ENCODE measurements at places on chromosomes 1 and 21.
A peak's percentile ranks its signal among the peaks of the same experiment; 100 is the strongest.

DNA sequence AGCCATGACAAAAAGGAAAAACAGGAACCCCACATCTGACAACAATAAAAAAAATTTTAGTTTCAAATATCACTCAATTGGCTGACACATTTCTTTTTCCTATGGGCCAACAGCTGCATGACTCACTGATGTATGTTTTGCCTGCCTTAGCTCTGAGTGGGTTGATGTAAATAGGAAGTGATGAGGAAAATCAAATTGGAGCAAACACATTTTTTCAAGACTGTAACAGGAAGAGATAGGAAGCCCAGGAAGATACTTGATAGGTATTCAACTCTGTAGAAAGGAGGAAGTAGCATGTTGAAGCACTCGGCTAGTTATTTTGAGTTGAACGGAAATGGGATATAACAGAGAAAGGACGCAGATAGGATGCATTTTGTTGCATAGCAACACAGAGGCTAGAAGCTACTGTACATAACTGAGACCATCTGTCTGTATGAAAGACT is 168.0 kb upstream of the NR5A2 start:
- DNase-seq: peak; percentile 94

GRCh38 chr1:78839704-78840277 is 166.7 kb downstream of the ADGRL4 start:
- peak; percentile 19 for DNase-seq

- no peak for DNase-seq
These were observed 4.4 kb upstream of the PHTF1 start for GRCh38 chr1:113763661-113764060.

GRCh38 chr21:44035244-44035643 is 23.1 kb downstream of the TRAPPC10 start:
- DNase-seq: no peak

GRCh38 chr1:181807251-181807650 is 254.3 kb downstream of the ZNF648 start:
- DNase-seq: no peak

- DNase-seq: peak; percentile 87
These were observed 9.6 kb upstream of the PLA2G4A start for GRCh38 chr1:186819126-186819525.

GRCh38 chr1:232629250-232630046 is 485 bp downstream of the SIPA1L2 start:
- DNase-seq: no peak

- DNase-seq: no peak
These were observed 95.2 kb downstream of the SYF2 start for GRCh38 chr1:25137106-25137505.

GRCh38 chr1:152886085-152886484 is 8.0 kb downstream of the SMCP start:
- no peak for DNase-seq

- no peak for DNase-seq
These were observed 29.4 kb upstream of the KCNJ15 start for GRCh38 chr21:38227401-38227800.

DNA sequence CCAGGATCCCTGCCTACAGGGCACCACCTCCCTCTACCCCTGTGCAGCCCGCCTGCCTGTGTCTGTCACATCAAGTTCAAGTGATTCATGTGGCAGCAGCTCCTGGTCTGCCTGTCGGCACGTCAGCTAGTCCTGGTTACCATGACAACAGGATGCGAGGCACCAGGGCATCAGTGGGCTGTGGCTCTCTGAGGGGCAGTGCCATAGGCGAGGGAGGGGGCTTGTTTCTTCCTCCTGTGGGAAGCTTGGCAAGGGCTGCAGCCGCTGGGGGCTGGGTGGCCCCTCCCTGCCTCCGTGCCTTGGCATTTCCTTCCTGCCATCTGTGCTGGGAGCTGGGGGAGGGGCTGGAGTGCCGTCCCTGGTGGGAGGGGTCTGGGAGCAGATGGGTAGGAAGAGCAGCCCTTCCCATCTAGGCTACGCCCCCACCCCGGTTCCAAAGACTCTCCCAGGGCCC is 43.1 kb downstream of the FOXO6 start:
- no peak for DNase-seq

DNA sequence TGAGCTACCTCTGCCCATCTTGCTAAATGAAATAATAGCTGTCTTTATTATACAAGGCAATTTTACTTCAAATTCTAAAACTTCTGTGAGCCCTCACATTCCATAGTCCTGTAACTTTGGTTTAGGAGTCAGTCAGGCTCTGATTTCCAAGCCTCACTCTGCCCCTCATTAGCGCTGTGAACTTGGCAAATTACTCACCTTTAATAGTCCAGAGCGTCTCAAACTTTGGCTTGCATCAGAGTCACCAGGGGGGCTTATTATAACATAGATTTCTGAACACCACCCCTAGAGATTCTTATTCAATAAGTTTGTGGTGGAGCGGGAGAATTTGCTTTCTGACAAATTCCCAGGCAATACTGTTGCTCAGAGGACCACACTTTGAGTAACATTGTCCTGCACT is 126.2 kb upstream of the FGGY start:
- DNase-seq: no peak

DNA sequence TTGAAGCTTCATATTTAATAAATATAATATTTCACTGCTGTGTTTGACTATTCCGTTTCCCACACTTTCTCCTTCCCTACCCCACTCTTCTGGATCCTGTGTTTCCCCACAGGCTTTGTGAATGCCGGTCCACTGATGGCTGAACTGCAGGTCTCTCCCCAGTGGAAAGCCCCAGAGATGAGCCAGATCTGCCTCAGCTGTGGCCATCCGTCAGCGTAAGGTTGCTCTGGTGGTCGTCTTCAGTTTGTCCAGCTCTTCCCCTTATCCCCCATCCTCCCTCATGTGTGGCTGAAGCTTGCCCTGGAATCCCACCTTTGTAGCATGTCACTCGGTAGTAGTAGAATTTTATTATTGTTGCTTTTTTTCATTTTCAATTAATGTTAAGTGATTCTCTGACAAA is 11.4 kb downstream of the SMAP2 start:
- no peak for DNase-seq

- DNase-seq: no peak
These were observed 51.1 kb downstream of the RIPK4 start for GRCh38 chr21:41715649-41716281.

- peak; percentile 92 for DNase-seq
These were observed 89.6 kb upstream of the HNRNPU start for GRCh38 chr1:244953901-244954300.

DNA sequence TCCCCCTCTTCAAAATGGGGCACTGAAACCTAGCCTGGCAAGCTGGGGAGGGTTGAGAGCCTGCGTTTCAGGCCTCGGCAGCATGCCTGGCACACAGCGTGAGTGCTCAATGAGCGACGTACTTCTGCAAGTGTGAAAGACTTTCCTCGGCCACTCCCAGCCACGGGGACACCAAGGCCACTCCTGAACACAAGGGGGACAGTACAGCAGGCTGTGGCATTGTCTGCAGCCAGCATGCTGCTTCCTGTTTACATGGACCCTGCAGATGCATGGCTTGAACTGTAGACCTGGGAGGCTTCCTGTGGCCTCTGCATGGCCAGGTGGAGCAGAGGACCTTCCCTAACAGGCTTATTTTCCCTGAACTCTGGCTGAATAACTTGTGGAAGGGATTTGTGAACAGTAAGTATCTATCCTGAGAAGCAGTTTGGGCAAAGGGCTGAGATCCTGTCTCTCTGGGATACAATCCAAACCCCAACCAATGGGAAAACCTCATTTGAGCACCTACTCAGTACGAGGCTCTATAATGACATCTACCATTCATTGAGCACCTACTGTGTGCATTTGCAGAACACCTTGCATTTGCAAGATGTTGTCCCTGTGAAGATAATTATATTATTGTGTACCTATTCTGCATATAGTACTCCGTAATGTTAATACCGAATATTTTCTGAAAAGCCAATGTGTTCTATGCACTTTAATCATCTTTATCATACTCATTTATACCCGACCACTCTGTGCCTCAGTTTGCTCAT is 9.9 kb upstream of the HSPG2 start:
- DNase-seq: no peak

DNA sequence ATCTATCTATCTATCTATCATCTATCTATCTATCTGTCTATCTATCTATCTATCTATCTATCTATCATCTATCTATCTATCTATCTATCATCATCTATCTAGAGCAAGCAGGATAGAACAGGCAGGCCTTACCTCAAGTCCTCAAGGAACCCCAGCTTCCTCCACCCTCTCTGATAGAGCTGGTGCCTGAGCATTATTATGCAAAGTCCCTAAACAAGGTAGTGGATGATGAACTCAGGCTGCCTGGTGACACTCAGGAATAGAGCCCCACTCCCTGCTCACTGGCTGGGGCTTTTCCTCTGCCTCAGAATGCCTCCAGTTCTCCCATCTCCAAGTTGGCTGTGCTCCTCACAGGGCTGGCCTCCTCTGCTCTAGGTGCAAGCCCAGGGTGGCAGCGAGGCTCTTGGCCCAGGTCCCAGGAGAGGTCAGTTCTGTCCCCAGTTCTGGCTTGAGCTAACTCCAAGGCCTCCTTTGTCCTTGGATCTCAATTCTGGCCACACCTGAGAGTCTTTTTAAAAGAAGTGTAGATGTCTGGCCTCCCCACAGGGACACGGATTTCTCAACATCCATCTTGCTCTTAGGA is 60.2 kb downstream of the PCP4 start:
- DNase-seq: no peak

DNA sequence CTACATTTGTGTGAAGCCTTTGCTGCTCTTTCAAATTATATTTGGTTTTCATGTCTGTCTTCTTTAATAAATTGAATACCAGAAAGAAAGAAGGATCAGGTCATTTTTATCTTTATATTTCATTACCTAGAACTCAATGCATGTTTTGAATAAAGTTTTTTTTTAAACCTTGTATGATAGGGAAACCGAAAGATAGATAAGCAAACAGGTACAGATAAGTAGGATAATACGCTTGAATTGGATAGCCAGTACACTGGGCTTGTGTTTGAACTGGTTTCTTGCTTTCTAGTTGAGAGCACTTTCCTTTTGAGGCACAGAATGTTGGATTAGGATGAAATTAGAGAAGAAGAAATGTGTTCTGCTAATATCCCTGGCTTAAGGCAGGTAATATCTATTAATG is 46.9 kb downstream of the PKN2 start:
- DNase-seq: no peak

DNA sequence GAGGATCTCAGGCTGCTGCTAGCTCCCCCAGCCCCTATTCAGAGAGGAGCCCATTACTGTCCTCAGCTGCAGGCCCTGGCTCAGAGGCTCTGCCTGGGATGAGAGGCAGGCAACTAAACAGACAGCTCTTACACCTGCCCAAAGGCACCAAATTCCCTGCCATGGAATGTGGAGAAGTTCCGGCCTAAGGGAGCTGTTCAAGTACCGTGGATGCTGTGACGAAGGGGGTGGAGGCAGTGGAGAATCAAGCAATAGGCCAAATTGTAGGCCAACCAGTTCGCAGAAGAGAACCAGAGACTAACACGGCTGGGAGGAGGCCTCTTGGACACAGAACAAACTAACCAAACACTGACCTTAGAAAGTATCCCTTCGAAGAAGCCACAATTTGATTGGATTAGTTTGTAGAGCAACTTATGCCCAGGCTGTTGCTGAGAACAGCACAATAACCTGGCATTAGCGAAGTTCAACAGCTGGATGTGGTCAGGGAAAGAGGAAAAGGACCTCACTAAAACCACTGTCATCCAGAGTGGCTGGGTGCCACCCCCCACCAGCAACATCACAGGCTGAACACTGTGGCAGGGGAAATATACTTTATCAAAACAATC is 3.6 kb downstream of the C1orf174 start:
- peak; percentile 53 for DNase-seq

GRCh38 chr1:110056776-110057175 is 13.7 kb downstream of the ALX3 start:
- DNase-seq: no peak

GRCh38 chr1:109887884-109888283 is 22.8 kb upstream of the CSF1 start:
- peak; percentile 62 for DNase-seq

DNA sequence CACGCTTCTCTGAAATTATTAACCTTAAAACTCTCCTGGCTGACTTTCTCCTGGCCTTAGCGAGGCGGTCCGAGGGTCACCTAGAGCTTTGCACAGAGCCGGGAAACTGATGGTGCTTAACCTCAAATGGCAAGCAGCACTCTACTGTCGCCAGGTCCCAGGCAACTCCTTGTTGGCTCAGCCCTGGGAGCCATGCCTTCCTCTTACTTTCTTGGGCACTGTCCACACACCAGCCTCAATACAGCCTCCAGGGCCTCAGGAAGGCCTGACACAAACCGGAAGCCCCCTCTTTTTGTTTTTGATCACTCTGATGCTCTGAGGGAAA is 3.8 kb downstream of the TRABD2B start:
- DNase-seq: no peak

DNA sequence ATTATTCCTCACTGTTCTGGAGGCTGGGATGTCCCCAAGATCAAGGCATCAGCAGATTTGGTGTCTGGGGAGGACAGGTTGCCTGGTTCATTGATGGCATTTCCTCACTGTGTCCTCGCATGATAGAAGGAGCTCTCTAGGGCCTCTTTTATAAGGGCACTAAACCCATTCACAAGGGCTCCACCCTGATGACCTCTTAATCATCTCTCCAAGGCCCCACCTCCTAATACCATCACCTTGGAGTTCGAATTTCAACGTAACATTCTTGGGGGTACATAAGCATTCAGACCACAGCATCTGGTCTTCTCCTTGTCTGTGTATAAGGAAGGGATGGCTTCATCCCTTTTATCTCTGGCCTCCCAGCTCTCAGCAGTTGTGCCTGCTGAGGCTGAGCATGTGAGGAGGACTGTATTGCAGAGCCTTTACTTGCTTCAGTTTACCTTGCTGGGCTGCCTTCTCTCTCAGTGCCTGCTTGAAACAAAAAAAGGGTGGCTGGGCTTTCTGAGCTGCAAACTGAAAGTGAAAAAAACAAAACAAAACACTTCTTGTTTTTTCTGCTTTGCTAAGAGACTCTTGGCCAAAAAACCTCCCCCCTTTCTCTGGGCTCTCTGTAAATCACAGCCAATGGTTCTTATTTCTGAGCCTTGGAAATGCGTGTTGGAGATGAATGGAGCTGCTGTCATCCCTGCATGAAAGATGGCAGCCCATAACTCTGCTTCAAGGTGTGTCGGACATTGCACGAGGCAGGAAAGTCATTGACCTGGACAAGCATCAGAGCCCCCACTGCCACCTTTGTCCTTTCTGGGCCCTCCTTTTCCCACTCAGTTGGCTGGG is 75.8 kb downstream of the RHOU start:
- peak; percentile 51 for DNase-seq

DNA sequence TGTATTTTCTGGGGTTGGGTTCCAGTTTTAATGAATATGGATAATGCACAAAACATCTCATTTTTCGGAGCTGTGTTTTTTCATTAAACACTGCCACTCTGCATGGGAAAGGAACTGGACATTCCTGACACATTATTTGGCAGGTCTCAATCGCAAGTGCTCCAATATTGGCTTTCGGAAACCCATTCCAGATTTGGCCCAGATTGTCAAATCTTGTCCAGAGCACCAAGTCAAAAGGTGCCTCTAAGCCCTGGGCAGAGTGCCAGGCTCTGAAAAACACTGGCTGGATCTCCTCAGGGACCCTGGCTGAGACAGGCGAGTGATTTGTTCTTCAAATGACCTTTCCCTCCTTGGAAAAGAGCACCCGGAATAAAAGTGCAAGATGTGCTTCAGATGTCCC is 68.4 kb upstream of the MRPS6 start:
- no peak for DNase-seq
